NK-92 treated with Interleukin-12 subunit alpha and Interleukin-12 subunit beta, amount 100 ng/mL, for 24 hours (cell line): ENCODE measurements at places on chromosomes 3 and 15.
A peak's percentile ranks its signal among the peaks of the same experiment; 100 is the strongest.

- DNase-seq = no peak
Observed at GRCh38 chr3:32568953-32569352, 1.7 kb downstream of the DYNC1LI1 start.

DNA sequence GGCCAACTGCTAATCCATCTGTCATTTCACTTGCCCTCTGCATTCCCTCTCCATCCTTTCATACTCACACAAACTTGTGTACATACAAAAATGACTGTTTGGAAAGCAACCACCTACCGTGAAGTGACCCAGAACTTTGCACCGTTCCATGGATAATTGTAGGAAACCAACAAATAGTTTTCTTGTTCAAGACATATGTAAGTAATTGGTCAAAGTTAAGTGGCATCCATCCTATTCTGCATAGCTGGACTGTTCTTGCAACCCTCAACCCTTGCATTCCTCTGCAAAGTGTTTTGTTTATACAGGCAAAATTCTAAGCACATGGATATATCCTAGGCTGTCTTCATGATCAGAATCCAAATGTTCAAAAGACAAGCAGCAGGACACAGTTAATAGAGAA is 592.5 kb downstream of the MECOM start:
- DNase-seq = no peak

GRCh38 chr3:17217588-17217987 is 332.8 kb downstream of the PLCL2 start:
- DNase-seq = no peak

DNA sequence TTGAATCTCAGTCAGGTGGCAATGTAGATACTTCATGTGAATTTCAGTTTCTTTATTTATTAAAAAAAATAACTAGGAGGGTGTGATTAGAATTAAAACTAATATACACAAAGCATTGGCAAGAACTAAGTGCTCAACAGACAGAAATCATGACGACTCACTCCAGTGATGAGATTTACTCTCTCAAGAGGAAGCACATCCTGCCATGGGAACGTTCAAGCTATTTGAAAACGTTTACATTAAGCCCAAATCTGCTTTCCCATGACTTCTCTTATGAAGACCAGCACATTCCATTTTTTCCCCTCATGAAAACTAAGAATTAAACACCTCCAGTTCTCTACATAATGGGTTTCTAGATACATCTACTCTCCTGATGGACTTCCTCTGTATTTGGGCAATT is 8.5 kb downstream of the WDR53 start:
- DNase-seq = no peak

DNA sequence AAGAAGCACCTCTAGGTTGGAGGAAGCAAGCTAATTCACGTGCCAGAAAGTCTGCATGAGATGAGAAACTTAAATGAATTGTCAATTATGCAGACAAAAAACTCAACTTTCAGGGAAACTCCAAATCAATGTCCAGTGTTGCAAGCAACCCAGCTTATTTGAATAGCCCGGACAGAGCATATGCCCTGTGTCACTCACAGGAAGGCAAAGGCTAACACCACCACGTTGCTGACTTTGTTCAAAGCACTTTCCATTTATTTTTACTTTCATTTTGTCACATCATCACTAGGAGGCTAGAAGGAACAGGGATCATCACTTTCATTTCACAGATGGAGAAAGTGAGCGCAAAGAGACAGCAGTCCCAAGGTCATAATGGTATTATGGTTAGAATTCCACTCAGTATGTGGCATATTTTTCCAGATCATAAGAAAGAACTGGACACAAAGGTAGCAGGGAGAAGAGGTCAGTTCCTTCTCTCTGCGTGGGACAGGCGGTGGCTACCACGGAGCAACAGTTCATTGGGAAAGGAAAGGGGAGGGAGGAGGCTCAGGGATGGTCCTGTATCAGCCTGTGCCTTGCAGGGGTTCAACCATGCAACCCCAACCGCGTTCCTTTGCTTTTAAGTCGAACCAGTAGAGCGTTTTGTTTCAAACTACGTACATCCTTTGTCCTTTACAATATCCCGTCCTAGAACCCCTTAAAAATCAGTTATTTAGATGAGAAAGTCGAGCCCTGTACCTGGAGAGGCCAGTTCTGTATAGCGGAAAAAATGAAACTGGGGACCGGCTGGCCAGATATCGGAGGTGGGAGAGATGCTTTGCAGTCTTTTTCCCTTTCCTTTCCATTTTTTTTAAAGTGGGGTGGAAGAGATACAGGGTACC is 1.1 kb downstream of the HEG1 start:
- peak; percentile 28 for DNase-seq

DNA sequence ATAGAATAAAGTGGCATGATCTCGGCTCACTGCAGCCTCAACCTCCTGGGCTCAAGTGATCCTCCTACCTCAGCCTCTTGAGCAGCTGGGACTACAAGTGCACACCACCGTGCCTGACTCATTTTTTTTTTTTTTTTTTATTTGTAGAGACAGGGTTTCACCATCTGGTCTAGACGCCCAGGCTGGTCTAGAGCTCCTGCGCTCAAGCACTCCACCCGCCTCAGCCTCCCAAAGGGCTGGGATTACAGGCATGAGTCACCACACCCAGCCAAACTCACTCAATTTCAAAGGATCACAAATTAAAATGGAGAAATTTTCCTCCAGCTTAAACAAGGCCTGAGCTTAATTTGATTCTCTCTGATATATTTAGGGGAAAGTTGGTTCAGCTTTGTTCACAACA is 27.3 kb upstream of the NMB start:
- DNase-seq = no peak

GRCh38 chr3:11089931-11090330 is 64.4 kb upstream of the HRH1 start:
- DNase-seq = no peak

DNA sequence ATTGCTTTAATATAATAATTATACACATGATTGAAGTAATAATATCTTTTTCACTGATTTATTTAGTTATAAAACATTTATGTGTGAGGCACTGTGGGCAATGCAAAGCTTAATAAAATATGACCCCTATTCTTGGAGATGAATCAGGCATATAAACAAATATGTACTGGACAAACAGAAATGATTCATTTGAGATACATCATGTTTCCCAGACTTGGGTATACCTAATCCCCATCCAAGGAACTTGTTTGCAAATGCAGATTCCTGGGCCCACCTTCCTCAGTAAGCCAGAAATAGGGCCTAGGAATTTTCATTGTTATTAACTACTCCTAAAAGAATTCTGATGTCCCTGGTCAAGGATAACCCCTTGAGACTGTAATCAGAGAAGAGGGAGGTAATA is 184.2 kb downstream of the CHL1 start:
- no peak for DNase-seq

DNA sequence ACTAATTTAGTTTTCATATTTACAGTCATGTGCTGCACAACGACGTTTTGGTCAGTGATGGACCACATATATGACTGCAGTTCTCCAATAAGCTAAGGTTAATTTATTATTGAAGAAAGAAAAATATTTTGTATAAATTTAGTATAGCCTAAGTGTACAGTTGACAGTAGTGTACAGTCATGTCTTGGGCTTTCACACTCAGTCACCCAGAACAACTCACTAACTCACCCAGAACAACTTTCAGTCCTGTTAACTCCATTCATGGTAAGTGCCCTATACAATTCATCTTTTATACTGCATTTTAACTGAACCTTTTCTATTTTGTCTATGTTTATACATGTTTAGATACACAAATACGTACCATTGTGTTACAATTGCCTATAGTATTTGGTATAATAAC is 3.8 kb upstream of the GABRR3 start:
- no peak for DNase-seq

DNA sequence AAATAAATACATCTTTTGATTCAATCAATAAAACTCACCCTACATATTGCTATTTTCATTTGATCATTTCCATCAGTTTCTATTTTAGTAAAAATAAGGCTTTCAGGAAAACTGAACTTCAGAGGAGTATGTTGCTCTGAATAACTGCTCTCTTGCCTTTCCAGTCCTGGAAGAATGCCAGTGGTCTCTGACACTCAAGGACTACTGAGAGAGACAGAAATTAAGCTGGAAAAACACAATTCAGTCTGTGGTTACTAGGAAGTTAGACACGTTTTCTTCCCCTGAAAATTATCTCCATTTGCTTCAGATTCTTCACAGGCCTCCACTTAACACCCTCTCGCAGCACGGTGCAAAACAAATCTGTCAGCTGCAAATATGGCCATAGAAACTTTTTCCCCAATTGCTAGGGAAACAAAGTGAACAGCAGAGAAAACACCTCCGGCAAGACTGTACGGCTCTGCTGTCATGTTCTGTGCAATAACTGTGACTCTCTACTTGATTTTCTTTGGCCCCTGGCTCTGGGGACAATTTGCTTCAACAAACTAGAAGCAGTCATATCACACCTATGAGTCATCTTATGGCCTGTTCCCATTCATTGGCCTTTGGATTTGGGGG is 353.0 kb downstream of the MAGI1 start:
- DNase-seq = no peak

DNA sequence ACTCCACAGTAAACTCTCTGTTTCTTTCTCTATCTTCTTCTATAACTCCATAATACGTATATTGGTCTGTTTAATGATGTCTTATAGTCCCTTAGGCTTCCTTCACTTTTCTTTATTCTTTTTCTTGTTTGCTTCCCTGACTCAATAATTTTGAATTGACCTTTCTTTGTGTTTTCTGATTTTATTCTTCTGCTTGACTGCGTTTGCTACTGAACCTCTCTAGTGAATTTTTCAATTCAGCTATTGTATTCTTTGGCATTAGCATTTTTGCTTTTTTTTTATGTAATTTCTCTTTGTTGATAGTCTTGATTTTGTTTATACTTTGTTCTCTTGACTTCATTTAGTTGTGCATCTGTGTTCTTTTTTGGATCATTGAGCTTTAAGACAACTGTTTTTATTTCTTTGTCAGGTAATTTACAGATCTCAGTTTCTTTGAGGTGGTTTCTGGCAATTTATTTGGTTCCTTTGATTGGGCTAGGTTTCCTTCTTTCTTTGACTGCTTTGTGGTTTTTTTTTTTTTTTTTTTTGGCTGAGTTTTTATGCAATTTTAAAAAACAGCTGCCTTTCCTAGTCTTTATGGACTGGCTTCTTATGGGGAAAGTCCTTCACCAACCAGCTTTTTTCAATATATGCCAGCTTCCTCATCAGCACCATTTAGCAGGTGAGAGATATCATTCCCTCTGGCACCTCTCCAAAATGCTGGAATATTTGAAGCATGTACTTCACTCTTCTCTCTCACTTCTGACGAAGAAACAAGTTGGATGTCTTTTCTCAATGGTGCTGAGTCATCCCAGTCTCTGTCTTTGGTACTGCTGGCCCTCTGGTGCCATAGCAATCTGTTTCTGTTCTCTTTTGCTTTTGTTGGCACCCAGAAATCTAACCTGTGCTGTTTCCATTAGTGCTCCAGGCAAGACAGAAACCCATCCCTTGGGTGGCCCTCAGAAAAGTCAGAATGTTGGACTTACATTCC is 17.6 kb downstream of the RSRC1 start:
- no peak for DNase-seq

DNA sequence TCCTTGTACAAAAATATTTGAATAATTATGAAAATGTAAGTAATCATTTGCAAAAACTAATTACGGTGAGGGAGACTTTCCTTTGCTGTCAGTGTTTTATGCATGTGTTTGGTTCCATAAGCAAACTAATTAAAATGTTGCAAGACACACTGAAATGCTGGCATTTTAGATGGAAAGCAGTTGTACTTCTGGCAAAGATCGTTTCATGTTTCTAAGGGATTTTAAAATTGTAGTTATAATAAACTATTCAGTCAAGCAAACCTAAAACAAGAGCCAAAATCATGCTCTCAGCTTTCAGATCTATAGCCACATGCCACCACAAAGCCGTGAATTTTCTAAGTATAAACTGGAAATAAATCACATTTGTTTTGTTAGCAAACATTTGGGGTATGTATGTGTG is 240.1 kb upstream of the ZNF385D start:
- DNase-seq = no peak

- DNase-seq = no peak
Observed at GRCh38 chr3:46369675-46370132, 1.0 kb upstream of the CCR5 start.

DNA sequence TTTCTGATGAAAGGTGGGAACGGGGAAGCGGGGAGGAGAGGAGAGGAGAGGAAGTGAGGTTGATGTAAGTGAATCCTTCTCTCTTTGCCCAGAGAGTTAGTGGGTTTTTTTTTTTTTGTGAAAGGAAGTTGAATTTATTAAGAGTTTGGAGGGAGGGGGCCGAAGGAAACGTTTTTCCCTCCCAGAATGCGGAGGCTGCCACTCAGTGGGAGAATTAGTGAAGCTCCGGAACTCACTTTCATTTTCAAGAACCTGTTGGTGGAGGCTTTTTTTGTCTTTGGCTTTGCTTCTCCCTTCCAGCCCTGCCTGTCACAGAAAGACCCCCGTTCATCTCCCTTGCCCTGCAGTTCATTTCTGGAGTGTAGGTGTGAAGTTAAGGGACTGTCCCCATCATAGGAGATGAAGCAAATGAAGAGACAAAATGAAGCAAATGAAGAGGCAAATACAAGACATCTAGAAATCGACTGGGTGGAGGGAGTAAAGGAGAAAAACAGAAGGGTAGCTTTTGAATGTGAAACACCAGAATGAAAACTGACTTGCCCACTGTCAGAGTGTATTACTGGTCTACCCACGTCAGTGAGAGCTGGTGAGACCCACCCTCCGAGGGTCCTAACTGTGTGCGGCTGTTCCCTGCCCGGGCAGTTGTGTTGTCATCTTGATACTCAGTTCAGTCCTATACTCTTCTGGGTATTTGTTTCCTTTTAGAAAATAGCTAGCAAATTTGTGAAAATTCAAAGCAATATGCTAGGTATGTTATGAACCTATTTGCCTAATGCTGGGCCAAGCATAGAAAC is 91.5 kb downstream of the ITPR1 start:
- no peak for DNase-seq

- no peak for DNase-seq
Observed at GRCh38 chr15:69236505-69236904, 62.2 kb upstream of the PAQR5 start.

GRCh38 chr3:148856384-148856783 is 8.7 kb upstream of the CPA3 start:
- no peak for DNase-seq

DNA sequence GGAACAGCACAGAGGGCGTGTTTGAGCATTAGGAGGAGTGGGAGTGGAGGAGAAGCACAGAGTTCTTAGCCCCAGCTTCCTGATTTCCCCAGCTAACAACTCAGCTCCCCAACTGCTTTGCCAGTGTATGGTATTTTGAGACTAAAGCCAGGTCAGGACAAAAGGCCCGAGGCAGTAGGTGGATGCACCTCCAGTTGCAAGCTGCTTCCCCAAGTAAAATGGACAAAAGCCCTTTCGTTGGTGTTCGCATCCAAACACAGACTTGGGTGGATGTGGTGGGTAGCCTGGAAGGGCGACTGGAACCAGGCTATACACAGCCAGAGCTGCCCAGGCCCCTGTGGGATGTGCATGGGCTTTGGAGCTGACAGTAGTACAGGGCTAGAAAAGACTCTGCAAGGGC is 12.3 kb upstream of the EHD4 start:
- DNase-seq = no peak

DNA sequence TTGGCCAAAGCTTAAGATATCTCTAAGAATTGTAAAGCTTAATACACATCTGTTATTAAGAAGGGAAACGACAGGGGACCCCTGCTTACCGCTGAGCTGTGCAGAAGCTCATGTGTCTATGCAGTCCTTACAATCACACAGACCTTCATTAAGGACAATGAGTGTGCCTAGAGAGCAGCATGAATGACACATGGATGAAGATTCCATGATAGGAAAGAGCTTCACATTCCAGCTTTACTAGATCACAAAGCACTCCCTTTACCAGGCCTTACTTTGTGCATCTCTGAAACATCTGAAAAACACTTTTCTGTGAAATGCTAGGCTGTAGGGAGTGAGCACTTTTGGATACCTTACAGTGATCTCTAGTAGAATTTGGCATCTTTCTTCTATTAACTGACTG is 32.0 kb downstream of the RNF168 start:
- no peak for DNase-seq

GRCh38 chr15:42612367-42612912 is 37.0 kb downstream of the STARD9 start:
- DNase-seq = no peak
